ENCODE measurements at places on chromosomes 5 and 9.
A peak's percentile ranks its signal among the peaks of the same experiment; 100 is the strongest.

DNA sequence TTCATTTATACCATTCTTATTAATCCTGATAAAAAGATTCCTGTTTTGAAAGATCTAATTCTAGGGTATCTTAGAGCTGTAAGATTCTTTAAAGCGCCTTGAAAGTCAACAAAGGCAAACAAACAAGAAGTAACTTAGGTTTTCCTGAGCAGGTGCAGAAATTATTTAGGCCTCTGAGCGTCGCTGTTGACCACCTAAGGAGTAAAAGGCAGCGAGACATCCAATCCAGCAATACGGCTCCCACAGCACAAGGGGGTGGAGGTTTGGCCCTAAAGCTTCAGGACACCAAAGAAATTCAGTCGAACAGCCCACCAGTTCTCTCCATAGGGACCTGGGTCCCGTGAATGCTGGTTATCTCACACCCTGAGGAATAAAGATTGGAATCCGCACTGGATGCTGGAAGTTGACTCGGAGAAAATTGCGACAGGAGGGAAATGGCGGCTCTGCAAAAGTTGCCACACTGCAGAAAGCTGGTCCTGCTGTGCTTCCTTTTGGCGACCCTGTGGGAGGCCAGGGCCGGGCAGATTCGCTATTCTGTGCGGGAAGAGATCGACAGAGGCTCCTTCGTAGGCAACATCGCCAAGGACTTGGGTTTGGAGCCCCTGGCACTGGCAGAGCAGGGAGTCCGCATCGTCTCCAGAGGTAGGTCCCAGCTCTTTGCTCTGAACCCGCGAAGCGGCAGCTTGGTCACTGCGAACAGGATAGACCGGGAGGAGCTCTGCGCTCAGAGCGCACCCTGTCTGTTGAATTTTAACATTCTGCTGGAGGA lies at the start of gene PCDHGA2:
PCDHGA2 (plus strand) TSS at position 223 of the 769 bp plus-strand sequence.
- DNase-seq = no peak

DNA sequence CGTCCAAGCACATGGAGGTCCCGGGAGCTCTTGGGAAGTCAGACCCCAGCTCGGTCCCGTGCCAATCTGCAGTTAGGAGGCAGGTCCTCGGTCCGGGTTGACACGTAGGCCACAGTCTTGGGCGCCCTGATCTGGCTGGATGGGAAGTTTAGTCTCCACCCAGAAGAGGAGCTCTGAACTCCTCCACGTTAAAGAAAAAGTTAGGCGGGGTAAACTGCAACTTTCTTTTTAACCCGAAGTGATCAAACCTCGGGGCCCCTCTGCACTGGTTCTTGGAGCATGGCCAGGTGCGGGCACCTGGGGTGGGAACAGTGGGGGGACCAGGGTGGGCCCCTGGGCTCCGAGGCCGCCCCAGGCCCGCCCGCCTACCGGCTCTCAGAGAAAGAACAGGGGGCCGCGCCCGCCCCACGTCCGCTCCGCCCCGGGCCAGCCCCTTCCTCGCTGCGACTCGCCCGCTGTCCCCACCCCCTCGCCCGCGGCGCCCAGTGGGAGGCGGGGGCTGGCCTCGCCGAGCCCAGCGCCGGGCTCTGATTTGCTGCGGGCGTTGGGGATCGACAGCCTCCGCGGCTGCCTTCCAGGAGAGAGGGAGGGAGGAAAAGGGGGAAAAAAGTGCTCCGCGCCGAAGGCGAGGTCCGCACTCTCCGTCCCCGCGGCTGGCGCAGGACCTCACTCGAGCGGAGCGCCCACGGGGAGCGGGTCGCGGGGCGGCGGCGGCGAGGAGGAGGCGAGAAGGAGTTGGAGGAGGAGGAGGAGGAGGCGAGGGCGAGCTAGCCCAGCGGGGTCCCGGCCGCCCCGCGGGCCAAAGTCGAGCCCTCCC lies at the start of gene COL5A1:
COL5A1 (plus strand) TSS at position 631 of the 817 bp plus-strand sequence. CDS start 385 bp downstream, outside the sequence.
- DNase-seq = peak; percentile 20

DNA sequence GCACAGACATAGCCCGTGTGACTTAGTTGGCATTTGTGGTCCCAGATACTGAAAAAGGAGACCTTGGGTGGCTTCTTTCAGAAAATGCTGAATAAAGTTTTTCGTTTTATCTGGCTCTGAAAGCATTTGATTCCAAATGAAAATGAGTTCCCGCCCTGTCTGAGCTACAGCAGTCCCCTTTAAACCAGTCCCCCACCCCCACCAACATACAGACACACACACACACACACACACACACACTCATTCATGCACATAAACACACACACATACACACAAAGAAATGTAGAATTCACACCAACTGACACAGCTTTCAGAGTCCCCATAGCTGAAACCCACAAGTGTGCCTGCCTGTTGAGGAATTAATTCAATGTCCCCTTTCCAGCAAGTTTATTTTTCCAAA lies 97.0 kb upstream of the SMARCA2 start:
- no peak for DNase-seq

GRCh38 chr5:154580422-154580821 lies 102.4 kb upstream of the HAND1 start:
- DNase-seq = no peak

DNA sequence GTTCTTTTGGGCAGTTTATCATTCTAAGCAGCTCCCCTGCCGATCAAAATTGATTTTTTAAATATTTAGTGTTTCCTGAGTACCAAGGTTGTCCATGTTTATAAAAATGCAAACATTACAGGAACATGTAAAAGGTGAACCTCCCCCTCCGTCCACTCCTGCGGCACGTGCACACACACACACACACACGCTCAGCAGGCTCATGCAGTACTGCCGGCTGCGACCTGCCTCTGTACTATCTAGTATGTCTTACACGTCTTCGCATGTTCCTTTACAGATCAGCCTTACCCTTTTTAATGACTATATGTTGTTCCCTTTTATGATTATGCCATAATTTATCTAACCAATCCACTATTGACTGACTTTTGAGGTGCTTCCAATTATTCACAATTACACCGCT lies 121.8 kb upstream of the LMX1B start:
- no peak for DNase-seq

GRCh38 chr5:112848116-112848811 lies 12.8 kb upstream of the SRP19 start:
- DNase-seq = no peak

DNA sequence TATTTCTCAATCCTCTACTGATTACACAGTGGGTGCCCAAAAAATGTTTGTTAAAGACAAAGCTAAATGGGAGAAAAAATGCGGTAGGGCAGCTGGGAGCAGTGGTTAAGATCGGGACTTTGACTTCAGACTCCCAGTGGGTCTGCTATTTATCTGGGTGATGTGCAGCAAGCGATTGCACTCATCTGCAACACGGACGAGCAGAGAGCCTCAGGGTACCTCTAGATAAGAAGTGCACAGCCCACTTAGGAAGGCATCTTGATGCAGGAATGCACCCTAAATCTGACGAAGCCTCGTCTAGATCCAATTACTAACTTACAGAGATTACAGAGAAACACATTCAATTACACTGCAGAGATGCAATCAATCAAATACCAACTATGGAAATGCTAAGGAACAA lies 4.0 kb downstream of the MAPK9 start:
- DNase-seq = no peak

DNA sequence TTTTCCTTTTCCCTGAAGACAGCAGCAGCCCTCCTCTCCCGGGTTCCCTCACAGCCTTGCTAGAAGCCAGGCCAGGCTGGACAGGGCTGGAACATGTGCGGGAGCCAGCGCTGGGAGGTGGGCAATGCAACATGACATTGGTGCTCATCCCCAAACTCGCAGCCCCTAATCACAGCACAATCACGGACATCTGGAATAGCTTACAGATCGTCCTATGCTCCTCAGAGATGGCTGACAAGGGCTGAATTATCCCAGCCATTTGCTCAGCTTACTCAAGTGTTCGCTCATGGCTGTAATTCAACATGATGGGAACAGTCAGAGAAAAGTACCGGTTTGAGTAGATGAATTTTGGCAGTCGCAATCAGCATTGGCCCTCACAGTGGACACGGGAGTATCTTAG lies 49.8 kb downstream of the FSTL4 start:
- DNase-seq = no peak

- DNase-seq = no peak
Observed at GRCh38 chr9:96067600-96067999, 192.1 kb downstream of the ERCC6L2 start.

DNA sequence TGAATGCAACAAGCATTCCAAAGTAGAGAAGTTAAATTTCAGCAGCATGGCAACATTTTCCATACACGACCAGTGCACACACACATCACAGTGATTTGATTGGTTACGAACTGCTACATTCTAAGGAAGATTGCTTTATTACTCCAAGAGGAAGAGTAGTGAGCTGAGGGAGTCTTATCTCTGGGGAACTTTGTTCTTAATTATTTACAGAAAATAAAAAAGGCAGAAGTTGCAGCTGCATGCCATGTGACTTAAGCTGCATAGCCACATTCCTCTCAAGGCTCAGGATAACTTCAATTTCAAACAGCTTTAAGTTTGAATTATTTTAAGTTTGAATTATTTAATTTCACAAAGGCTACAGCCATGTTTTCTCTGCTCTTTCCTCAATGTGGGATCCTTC lies 71.6 kb upstream of the HSPB3 start:
- no peak for DNase-seq

DNA sequence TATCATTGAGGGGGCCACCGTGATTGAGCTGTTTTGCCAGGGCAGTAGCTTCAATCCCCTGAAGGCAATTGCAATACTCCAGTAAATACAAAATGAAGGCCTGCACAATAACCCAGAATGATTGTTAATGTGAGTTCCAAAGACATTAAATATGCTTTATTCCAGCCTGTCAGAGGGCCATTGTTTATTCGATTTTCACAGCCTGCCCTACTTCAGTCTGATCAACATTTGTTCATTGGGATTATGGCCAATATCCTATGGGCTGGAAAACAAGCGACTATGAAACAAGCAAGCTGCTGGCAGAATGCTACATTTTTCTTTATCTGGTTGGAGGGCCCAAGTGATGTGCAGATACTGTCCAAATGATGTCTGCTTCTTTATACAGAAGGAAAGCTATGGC lies 543.1 kb downstream of the TLE1 start:
- DNase-seq = no peak

- DNase-seq = no peak
Observed at GRCh38 chr5:146193285-146193684, 10.1 kb upstream of the RBM27 start.

DNA sequence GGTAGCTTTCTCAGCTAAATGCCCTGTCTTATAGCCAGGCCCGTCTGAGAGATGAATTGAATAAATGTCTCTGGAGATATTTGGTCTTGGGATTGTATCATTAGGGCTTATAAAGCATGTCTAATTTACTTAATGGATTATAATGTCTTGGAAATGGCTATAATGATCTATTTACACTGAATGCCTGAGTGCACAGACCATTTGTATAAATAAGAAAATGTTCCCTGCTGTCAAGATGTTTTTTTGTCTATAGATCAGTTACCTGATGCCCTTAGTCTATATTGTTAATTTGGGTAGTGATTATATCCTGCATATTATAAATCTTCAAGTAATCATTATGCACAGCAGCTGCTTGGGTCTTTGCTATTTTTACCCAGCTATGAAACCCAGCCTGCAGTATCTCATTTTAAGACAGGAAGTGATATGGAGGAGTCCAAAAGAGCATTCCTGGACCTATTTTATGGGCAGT lies 112.9 kb upstream of the ACTBL2 start:
- no peak for DNase-seq

GRCh38 chr5:91244380-91245073 lies 138.6 kb downstream of the ARRDC3 start:
- DNase-seq = no peak

DNA sequence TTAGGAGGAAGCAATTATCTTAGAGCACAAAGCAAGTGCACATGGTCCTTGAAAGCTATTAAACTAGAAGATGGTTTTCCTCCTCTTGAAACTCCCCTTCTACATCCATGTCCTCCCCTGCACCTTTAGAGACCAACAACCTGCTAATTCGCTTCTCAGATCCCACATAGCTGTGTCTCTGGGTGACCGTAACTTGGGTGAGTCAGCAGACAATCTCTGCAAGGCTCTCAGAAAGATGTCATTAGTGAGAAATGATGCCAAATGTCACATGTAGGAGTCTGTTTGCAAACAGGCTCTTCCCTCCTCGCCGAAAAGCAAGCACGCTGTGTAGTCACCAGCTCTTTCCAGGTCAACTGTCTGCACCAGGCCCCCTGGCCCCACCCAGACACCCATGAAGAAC lies 291.8 kb downstream of the SLIT3 start:
- no peak for DNase-seq

- DNase-seq = no peak
Observed at GRCh38 chr5:78824831-78825281, 160.3 kb downstream of the ARSB start.

- DNase-seq = no peak
Observed at GRCh38 chr9:100869326-100869725, 159.2 kb upstream of the PLPPR1 start.

DNA sequence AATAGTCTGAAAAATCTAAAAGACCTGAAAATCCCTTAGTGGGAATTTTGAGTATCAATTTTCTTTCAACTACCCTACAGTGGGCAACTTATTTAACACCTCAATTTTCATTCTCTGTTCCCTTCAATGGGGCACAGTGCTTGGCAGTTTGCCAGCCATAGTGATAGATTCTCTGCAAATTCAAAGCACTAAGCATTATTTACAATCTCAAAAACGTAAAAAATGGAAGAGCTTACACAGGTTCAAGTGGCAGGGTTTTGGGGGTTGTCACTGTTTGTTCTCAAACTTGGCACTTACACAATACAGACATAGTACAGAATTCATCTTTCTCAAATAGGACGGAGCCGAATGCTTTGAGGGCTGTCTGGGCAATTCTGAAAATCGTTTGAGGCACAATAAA lies 515.0 kb downstream of the EFNA5 start:
- no peak for DNase-seq

GRCh38 chr9:26234865-26235264 lies 556.6 kb upstream of the TUSC1 start:
- no peak for DNase-seq

DNA sequence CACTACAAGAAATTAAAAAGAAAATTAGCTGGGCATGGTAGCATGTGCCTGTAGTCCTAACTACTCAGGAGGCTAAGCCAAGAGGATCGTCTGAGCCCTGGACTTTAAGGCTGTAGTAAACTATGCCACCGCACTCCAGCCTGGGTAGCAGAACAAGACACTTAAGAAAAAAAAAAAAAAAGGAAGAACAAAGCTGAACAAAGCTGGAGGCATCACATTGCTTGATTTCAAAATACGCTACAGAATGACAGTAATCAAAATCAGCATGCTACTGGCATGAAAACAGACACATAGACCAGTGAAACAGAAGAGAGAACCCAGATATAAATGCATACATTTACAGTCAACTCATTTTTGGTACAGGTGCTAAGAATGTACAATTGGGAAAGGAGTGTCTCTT lies 14.5 kb upstream of the OTULIN start:
- no peak for DNase-seq

- DNase-seq = no peak
Observed at GRCh38 chr9:136900988-136901515, 14.7 kb downstream of the TRAF2 start.

GRCh38 chr5:79227484-79228025 lies 8.4 kb upstream of the JMY start:
- no peak for DNase-seq

DNA sequence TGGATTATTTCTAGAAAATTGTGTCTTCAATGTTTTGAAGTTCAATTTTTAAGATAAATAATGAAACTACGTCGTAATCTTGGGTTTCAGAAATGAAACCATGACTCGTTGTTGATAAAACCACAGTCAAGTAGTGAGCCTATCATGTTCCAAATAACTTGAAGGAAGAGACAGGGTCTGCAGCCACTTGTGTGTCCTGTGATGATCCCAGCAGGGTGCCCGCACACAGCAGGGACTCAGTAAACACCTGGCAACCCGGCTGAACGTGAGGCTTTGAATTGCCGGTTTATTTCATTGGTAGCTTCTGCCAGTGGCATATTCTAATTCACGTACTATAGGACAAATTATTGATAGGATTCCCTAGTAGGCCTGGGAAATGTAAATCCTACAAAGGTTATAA lies 679.6 kb downstream of the IRX1 start:
- no peak for DNase-seq
